Sciatic nerve (tissue), 2 donors: ENCODE measurements at places on chromosomes 2 and 18.

- DNase-seq: no peak
Measured at GRCh38 chr18:66764230-66764629, 160.3 kb upstream of the CDH19 start.

GRCh38 chr18:46250084-46250811, 146.1 kb downstream of the HAUS1 start:
- no peak for DNase-seq

DNA sequence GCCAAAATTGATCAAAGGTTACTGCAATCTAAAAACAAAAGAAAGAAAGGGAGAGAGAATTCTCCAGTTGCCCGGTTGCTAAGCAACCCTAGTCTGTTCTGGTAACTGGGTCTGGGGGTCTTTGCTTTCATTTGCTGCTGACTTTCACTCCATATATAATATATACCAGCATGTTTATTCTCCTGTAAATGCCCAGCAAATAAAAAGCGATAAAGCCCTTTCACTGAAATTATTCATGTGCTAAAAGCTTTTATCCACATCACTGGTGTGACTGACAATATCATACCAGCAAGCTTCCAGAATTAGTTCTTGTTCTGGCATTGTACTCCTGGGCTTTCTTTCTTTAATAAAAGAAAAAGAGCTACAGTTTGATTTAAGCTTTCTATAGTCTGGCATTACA, 75.5 kb upstream of the ST8SIA3 start:
- DNase-seq: no peak

GRCh38 chr2:220090050-220090449, 462.6 kb downstream of the SLC4A3 start:
- no peak for DNase-seq

DNA sequence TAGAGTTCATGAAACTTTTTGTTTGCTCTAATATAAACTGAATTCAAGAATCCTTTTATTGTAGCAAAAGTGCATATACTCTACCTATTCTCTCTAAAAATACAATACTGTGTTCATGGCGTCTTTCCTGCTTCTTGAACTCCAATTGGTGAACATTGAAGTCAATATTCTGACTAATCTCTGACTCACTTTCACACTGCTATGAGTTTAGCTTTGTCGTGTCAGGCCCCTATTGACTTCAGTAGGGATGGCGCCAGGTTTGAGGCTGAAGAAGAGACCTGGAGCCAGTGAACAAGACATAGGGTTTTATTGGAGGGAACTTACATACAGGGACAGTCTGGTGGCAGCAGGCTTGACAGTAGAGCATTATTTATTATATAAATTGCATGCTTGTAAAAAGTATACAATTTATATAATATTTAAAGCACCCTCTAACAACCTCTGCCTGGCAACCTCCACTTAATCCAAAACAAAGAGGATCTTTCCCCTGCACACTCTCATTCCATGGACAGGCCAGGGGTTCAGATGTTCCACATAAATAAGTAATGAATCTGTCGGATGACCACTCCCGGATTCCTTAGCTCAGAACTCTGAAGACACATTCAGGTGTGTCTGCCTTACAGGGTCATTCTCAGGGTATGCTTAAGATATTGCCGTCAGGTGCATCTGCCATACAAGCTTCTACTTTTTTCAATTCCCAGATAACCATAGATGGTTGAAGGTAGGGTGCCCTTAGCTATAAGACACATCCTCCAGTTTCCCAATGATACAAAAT, 141.0 kb downstream of the CERS6 start:
- DNase-seq: no peak

DNA sequence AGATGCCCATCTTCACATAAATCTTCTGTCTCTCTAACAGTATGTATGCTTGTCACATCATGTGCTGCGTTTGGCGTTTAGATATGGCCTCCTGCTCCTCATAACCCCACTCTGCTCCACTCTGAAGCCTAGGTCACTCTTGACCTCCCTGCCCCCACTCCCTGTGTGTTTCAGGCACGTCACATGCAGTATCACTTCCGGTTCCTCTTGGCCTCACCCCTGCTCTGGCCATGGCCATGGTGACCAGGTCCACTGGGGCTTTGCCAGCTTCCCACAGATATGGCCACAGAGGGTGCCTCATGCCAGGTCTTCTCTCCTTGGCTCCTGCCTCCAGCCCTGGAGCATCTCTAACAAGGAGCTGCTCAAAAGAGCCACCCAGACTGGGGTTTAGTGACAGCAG, 160.0 kb downstream of the RNF152 start:
- no peak for DNase-seq

- no peak for DNase-seq
Measured at GRCh38 chr2:157318884-157319283, 6.7 kb downstream of the ERMN start.

DNA sequence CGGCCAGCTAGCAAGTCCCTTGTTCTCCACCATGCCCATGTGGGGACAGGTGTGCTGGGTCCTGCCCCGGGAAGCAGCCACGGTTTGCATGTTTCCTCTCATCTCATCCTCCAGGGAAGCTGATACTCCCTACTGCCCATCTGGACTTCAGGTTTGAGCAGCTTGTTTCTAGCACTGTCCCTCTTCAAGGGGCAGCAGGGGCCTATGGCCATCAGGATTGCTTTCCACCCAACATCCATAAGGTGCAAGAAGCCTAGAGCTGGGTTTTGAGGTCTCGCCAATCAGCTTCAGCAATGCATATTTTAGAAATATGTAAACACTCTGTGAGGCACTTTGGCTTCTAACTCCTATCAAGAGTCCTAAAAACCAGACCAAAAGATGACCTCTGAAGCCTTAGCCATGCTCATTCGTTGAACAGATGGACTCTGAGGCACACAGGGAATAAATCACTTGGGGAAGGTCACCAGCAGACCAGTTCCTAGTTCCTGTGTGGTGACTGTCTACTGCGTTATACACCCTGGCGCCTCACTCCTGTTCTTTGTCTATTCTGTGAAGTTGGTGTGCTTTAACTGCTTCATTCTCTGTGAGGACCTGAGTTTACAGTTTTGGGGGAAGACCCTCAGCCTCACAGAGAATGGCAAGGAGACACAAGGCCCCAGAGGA, 192.6 kb upstream of the TWIST2 start:
- DNase-seq: no peak

- DNase-seq: no peak
Measured at GRCh38 chr2:3282056-3282998, 95.3 kb downstream of the EIPR1 start.

DNA sequence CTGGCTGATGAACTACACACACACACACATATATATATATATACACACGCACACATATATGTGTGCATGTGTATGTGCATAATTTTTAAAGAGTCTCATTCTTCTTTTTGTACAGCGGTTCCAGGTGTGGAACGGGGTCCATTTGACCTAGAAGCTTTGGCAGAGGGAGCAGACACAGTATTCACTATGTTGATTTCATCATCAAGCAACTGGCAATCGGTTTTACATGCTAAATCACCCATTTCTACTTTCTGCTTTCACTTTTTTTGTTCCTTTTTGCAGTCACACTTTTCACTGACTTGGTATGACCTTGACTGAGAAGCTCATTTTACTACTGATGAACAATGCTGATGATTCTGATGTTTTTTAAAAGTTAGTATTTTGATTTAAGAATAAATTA, 63.0 kb upstream of the PGAP1 start:
- no peak for DNase-seq

DNA sequence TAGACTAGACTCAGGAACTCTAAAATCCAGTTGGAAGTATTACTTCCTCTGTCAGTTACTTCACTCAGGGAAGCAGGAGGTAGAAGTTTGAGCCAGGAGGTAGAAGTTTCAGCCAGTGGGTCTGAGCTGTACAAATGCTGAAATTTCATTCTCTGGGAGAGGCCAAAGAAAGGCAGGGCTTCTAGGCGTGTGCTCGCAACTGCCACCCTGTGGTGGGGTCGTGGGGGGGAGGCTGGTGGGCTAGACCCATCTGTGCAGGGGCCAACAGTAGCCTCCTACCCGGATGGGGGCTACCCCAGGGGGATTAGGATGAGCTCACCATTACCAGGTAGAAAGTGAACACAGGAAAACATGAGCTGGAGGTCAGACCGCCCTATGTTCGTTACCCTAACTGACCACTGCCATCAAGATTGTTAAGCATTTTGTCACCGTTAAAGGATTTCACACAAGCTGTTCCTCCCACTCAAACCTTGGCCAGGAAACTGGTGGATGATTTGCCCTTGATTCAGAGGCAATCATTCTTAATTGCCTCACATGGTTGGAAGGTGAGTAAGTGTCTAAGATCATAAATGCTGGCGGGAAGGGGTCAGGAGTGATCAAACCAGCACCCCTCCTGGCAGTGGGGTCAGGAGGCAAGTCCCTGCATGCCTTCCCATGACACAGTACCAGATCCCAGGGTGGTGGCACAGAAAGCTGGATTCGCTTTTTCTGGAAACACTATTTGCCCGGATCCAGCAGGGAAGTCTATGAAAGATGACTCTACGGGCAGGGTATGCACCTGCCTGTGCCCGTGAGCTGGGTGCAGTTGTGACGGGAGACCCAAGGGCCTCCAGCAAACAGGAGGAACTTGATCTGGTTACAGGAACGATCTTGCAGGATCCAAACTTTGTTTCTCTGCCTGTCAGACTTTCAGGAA, 5.2 kb upstream of the FHL2 start:
- DNase-seq: no peak

- DNase-seq: no peak
Measured at GRCh38 chr2:2648094-2648493, 317.0 kb upstream of the MYT1L start.

DNA sequence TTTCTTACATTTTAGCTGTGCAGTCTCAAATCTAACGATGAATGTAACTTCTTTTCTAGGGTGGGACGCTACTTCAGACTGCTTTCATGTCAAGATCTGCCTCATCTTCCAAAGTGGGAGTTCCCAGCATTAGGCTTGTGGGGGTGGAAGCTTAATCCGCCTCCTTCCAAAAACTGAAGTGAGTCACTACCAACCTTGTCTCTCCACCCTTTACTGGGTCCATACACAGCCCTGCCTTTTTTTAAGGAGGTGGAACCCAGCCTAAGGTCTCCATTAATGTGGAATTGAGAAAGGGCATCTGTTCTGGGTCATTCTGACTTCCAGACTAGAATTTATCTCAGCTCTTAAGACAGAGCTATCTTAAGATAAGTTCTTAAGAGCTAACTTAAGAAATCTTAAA, 42.0 kb upstream of the NFE2L2 start:
- no peak for DNase-seq

DNA sequence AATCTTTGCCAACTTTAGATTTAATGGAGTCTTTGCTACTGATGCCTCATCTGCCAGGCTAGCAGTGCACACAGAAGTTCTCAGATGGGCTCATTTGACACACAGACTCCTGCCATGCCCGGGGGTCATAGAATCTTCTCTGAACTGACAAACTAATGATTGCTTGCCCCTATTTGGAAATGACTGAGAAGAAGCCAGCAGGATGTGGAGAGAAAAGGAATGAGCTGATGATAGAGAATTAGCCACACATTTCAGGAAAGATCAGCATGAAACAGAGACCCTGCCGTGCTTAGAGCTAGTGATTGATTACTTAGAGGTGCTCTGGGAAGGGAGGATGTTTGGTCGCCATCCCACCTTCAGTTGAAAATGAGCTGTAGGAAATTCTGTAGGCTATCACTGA, 178.5 kb downstream of the TPGS2 start:
- DNase-seq: no peak

DNA sequence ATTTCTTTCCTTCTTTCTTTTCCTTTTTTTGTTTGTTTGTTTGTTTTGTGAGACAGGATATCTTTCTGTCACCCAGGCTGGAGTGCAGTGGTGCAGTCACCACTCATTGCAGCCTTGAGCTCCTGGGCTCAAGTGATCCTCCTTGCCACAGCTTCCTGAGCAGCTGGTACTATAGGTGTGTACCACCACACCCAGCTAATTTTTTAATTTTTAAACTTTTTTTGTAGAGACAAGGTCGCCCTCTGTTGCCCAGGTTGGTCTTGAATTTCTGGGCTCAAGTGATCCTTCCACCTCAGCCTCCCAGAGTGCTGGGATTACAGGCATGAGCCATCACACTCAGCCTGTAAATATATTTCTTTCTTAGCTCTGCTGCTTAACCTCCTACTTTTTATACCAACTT, 83.4 kb upstream of the CYP20A1 start:
- no peak for DNase-seq

GRCh38 chr2:212484563-212485080, 54.0 kb downstream of the ERBB4 start:
- no peak for DNase-seq

GRCh38 chr18:9792565-9793245, 84.6 kb downstream of the RAB31 start:
- DNase-seq: no peak

DNA sequence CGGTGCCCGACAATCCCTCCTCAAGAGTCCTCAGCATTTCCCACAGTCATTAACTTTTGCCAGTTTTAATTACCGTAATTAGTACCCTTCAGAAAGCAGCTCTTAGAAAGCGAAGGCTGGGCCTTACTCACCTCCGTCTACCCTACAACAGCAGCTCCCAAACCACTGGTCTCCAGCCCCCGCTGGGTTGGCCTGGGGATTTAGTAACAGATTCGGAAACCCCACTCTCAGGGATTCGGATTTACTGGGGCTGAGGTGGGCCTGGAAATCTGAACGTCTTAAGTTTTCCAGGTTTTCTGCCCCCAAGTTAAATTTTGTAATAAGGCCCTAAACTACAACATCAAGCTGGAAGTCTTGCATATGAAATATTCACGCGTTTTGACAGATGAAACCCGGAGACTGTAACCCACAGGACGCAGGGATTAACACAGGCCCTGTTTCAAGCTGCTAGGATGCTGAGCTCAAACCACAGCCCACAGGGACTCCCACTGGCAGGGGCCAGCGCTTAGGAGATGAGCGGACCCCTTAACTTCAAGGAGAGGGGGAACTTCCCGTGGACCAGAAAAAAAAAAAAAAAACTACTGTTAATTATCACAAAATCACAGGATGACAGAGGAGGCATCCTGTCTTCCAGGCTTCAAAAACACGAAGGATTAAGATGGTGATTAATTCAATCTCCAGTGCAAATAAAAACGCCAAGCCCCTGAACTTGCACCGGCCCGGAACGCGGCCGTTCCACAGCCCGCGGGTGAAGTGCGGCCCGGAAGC, 985 bp downstream of the ILKAP start:
- DNase-seq: no peak

DNA sequence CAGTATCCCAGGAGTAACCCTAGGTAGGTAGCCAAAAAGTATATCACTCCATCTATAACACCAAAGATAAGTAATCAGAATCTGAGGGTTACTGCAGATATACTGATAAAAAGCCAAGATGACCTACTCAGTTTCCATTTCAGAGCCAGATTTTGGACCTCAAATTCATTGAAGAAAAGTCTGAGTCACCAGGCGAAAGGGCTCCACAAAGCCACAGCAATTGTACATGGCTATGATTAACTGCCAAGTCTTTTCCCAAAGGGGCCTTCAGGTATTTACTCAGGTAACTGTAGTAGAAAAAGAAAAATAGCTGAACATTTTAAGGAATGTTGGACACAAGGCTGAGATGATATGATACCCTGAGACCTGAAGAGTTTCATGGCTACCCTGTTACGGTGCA, 75.6 kb upstream of the KCNH7 start:
- DNase-seq: no peak
